Substantia nigra (tissue), 51 donors: ENCODE measurements at places on chromosomes 4 and X.

GRCh38 chr4:76061982-76062381 lies 12.5 kb upstream of the ART3 start:
- DNase-seq: no peak

DNA sequence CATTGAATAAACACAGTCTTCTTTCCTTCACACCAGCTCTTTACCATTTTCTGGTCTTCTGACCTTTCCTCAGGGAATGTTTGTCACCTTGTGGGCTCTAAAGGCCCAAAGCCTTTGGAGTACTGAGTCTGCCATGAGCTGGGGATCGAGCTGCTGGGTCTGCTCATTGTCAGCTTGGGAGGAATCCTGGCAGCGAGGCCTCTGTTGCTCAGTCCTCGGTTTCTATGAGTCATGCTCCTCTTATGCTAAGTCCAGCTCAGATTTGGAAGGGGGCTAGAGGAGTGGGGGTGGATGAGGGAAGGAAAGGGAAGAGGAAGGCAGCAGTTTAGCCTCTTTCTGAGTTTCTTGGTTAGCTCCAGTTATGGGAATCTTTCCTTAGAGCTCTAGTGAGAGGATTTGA lies 31.1 kb downstream of the NHSL2 start:
- DNase-seq: no peak

DNA sequence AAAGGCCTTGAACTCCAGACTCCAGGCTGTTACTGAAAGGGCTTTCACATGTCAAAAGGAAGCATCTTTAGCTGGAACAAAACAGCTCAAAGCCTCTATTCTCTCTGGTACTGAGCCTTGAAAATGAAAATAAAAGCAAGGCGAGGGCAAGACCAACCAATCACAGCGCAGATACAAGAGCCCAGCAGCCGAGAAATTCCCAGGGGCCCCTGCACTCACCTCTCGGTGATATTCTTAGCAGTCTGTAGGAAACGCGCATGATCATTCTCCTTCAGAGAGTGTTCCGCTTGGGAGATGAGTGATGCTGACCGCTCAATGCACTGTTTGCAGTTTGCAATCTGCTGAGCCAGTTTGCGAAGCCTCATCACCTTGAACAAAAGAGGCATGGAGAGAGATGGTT lies 138.1 kb downstream of the MID1 start:
- DNase-seq: peak; percentile 0

DNA sequence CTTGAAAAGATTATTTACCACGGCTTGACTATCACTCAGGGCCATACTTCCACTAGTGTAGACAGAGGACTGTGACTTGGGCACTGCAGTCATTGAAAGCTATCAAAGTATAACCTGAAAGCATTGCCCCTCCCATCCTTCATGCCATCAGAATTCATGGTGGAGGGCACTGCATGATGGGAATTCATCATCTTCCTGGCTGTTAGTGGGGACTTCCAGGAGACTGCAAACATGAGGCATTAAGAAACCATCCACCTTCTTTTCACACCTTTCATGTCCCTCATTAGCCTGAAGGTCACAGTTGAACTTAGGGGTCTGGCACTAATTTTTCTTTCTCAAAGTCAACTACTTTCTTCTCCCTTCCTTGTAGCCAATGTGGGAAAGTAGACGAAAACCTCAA lies 25.8 kb downstream of the VSIG4 start:
- DNase-seq: no peak

DNA sequence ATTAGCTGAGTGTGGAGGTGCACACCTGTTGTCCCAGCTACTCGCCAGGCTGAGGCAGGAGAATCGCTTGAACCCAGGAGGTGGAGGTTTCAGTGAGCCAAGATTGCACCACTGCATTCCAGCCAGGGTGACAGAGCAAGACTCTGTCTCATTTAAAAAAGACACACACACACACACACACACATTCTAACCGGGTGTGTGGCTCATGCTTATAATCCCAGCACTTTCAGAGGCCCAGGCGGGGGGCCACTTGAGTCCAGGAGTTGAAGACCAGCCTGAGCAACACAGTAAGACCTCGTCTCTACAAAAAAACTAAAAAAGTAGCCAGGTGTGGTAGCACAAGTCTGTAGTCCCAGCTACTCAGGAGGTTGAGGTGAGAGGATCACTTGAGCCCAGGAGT lies 152.3 kb downstream of the LRBA start:
- DNase-seq: no peak

DNA sequence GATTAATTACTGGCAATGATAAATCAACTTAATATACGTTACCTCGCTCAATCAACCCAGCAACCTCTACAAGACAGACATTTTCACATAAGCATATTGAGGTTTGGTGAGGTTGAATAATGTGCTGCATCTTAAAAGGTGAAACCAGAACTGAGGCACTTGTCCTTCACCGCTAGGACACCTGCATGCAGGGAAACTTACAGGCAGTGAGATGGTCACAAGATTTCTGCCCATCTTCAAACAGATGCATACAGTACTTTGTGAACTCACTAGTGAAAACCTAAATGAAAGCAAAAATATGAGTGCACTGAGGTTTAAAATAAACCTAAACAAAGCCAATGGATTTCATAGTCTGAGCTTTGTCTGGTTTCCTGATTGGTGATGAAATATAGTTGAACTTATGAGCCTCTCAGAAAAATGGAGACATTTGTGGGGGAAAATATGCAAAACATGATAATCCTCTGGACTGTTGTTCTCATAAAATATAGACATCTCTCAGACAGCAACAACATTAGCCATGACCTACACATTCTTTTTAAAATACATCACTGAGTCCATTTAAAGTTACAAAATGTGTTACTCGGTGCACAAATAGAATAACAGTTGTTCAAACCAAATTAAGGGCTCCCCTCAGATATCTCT lies 20.9 kb upstream of the PRSS12 start:
- DNase-seq: no peak

DNA sequence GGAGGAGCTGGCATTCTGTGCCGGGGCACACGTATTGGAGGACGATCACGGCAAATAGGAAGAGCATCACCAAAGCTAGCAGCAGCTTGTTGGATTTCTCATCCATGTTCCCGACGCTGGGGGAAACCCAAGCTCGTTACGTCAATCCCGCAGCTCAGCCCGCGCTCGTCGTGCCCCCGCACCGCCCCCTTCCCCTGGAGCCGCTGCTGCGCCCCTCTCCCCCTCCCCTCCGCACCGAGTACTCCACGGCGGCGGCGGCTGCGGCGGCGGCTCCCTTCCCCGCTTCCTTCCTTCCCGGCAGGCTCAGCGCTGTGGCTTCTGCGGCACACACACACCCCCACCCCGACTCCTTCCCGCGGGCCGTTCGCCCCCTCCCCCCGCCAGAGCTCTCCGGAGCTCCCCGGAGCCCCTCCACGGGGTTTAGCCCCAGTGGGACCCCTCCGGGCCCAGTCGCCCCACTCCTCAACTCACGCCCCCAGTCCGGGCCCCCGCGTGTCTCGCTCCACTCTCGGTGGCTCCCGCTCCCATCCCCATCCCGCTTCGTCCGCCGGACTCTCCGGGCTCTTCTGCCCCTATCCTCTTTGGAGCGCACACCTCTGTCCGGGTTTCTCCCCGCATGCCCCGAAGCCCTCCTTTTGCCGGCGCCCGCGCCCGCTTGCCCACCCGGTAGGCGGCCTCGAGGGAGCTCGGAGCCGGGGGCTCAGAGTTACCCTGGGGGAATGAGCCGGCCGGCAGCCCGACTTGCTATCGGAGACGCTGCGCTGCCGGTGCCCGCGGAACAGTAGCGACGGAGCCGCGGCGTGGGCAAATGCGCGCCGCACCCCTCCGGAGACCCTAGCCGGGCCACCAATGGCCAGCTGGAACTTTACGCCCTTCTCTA lies 978 bp downstream of the HS6ST2 start:
- no peak for DNase-seq

GRCh38 chrX:9535101-9535500 lies 70.2 kb downstream of the TBL1X start:
- DNase-seq: no peak

DNA sequence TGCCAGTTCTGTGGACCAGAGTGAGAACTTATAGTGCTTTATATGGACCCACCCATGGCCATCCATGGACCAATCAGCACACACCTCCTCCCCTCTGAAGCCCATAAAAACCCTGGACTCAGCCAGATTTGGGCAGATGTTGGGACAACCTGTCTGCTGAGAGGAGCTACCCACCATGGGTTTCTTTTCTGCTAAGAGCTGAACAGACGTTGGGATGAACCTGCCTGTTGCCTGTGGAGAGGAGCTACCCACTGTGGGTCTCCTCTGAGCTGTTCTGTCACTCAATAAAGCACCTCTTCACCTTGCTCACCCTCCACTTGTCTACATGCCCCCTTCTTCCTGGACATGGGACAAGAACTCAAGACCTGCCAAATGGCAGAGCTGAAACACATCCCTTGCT lies 9.0 kb upstream of the HSD17B11 start:
- no peak for DNase-seq

DNA sequence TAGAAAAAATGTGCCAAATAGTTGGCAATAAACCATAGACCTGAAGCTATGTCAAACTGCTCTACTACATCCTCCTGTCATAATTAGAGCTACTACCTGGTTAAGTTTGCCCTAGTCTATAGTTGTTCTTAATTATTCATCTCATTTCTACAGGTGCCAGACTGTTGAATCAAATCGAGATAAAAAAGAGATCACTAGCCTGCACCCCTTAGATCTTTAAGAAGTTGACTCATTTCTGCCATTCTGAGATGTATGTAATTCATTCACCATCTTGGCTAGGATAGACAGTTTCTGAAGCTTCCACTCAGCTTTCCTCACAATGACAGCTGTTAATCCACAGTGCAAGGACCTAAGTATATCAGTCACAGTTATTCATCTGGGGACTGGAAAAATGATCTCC lies 452.1 kb upstream of the BOD1L1 start:
- DNase-seq: no peak

DNA sequence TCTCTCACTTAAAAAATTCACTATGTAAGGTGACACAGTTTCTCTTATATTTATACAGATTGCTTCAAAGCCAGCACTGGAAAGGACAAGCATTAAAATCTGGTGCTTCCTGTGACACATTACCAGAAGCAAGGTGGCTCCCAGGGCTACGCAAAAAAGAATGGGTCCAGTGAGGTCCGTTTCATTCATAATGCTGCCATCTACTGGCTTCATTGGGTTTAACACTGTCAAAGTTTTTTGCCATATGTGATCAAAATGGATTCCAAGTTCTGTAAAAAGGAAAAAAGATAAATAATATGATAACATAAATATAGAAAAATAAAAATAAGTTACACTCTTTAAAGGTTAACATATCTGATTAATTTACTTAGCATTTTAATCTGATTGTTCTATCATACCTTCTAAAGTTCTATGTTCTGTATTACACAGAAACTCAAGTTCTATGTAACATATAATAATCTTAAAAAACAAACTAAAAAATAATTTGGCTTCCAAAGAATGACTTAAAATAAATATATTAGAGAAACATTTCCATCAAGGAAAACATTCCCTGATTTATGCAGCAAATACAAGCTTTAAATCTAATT lies 22.1 kb downstream of the YIPF7 start:
- DNase-seq: no peak

DNA sequence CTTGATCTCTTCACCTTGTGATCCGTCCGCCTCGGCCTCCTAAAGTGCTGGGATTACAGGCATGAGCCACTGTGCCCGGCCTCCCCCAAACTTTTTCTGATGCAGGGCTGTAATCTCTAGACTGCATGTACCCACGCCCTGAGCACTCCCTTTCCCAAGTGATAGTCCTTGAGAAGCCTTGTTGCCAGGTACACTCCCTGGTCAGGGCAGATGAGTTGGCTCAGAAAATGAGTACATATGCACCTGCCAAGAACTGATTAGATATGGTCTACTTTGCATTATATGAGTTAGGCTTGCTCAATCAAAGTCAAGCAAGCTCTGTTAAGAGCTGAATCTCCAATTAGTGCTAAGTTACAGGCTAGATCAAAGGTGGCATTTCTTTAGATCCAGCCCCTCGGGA lies 20.3 kb downstream of the APOO start:
- DNase-seq: no peak

- DNase-seq: no peak
These were observed 8.7 kb downstream of the WDFY3 start for GRCh38 chr4:84957514-84958420.

DNA sequence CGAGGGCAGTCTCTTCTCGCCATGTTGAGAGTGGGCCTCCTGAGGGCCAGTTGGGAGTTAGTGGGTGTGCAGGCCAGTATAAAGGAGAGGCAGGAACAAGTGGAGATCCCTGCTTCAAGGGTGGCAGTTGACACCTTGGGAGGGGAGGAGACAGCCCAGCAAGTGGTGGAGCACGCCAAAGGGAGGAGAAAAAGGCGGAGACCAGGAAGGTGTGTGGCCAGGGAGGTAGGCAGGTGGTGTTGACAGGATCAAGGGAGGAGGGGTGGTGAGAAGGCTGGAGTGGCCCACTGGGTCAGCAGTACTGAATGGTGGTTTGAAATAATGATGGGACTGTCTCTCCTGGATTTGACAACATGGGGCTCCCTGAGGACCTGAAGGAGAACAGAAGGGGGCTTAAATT lies 32.6 kb downstream of the ZNF185 start:
- no peak for DNase-seq

DNA sequence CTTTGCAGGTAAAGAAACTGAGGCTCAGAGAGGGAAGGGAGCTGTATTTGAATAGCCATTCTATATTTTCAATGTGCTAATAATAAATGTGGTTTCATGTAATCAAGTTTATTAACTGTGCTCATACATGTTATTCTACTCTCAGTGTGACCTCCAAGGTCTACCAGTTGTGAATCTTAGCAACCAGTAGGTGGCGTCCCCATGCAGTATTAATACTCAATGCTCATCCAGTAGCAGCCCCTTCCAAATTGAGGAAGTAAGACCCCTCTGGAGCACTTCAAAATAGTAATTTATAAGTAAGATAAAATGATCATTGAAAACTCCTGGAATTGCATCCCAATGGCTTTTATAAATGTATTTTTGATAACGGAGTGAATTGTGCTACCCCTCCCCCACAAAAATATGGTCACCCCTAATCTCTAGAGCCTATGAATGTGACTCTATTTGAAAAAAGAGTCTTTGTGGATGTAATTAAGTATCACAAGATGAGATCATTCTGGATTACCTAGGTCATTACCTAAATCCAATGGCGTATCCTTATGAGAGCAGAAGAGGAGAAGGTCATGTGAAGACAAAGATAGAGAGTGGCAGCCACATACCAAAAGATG lies 20.4 kb upstream of the SEPSECS start:
- no peak for DNase-seq

DNA sequence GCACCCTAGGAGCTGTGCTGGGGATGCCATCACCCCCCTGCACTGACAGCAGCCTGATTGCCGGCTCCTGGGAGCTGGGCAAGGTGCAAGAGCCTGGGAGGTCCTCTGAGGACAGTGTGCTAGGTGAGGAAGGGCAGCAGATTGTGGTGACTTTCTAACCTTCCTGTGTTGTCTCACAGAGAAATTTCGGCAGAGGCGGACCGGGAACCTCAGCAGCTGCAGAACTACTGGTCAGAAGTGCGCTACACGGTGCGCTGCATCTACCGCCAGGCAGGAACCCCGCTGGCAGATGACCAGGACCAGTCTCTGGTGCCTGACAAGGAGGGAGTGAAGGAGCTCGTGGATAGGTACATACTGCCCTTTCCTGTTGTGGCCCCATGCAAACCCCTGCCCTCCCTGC lies 89.8 kb downstream of the FAM193A start:
- no peak for DNase-seq

- no peak for DNase-seq
These were observed 102.9 kb downstream of the UGT8 start for GRCh38 chr4:114701491-114701890.
